Dermis microvascular lymphatic vessel endothelial cell (primary cell): ENCODE measurements at places on chromosomes 16 and 17. TPM values are rescaled to one million over a fixed set of nuclear protein-coding genes. Genes with fewer than 3 reads are reported as not detected.
A peak's percentile ranks its signal among the peaks of the same experiment; 100 is the strongest.

DNA sequence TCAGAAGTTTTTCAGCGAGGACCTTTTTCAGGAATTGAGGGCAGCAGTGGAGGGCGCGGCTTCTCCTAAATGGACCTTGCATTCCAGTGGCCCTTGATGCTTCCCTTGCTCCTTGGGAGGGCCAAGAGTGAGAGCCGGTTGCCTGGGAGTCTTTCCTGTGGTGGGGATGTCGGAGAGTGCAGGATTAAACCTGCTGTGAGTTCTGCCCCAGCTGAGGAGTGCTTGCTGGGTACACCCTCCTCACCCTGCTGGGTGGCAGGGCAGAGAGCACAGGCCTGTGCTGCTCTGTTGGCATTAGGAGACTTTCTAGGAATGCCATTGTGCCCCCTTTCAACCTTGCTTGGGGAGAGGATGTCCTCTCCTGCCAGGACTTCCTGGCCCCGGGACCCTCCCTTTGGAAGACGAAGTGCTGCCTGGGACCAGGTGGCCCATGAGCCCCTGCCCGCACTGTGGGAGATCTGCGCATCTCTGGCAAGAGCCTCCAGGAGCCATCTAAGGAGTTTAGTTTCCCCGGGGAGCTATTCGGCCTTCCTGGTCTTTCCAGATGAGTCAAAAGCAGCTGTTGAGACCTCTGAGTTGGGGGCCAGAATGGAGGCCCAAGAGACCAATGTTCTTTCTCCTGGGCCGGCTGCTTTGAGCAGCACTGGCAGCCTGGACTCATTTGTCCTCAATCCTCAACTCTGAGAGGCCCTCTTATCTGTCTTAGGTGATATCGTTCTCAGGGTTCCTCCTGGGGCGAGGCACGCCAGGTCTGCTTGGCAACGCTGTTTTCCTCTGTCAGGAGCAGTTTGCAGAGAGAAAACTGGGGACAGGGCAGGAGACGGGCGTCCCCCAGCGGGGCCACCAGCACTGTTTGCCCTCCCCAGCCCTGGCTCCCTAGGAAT is 5.6 kb downstream of the LLGL2 start:
- DNase-seq: no peak

DNA sequence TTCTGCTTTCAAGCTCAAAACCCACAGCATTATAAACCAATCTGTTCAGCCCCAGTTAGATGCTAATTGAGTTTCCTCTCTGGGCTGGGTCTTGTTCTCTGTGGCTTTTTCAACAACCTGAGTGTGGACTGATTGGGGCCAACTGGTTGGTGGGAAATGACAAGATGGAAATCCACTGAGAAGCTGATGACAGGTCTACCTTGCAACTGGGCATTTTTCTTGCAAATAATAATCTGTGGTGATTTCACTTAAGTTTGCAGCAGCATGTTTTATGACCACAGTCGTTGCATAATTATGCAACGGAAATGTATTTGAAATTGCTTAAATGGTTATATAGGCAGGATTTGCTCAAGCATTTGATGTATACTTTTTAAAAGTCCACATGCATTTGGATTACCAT is 69.9 kb downstream of the AKAP1 start:
- no peak for DNase-seq

GRCh38 chr16:86205521-86206245 is 304.6 kb upstream of the FOXF1 start:
- no peak for DNase-seq

The FBXW10 gene
- under 0.01 TPM in 1 of 2 replicates, not detected in the other for total RNA-seq

DNA sequence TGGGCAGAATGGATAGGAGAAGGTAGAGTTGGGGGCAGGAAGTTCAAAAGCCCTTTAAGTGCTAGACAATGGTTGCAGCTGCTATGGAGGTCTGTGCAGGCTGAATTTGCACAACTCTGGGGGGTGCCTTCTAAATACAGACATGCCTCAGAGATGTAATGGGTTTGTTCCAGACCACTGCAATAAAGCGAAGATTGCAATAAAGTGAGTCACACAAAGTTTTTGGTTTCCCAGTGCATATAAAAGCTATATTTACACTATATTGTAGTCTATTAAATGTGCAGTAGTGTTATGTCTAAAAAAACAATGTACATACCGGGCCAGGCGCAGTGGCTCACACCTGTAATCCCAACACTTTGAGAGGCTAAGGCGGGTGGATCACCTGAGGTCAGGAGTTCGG is 60.5 kb upstream of the MYOCD start:
- no peak for DNase-seq

The CEP131 gene
- total RNA-seq: 6.2 and 8.1 TPM in 2 replicates

The ZNF668 gene
- total RNA-seq: 5.4 and 7.6 TPM in 2 replicates

The TPPP3 gene
- total RNA-seq: under 0.01 TPM in 2 replicates

DNA sequence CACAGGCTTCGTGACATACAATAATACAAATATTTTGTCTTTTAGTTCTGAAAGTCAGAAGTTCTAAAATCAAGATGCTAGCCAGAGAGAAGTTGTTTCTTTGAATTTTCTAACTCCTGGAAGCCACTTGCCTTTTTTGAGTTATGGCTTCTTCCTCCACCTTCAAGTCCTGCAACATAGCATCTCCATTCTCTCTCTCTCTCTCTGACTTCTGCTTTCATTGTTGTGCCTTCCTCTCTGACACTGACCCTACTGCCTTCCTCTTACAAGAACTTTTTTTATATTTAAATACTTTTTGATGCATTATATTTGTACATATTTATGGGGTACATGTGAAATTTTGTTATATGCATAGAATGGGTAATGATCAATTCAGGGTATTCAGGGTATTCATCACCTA is 205.9 kb downstream of the MAP2K6 start:
- DNase-seq: no peak

The CENPV gene
- total RNA-seq: 8.9 and 16.9 TPM in 2 replicates

- no peak for DNase-seq
Measured at GRCh38 chr16:65123396-65124211, 1.7 kb upstream of the CDH11 start.

DNA sequence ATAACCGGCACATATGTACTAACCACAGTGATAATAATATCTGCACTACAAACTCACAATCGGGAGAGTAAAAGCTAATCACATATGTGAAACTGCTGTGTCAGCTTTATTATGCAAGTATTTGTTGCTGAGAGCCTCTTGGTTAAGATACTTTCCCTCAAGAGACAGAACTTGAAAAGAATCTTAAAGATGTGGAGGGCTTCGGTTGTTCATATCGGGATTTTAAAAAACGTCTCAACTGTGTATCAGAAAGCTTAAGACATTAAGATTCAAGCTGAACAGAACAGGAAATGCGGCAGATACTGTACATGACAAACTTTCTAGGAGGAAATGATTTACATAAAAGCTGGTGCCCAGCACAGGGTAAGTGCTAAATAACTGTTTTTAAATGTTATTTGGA is 27.5 kb upstream of the HLF start:
- no peak for DNase-seq

The KCNJ2 gene
- 1.3 and 1.7 TPM in 2 replicates for total RNA-seq

The KRT34 gene
- under 0.01 TPM in 1 of 2 replicates, not detected in the other for total RNA-seq

The ZSCAN10 gene
- not detected in 2 replicates for total RNA-seq

DNA sequence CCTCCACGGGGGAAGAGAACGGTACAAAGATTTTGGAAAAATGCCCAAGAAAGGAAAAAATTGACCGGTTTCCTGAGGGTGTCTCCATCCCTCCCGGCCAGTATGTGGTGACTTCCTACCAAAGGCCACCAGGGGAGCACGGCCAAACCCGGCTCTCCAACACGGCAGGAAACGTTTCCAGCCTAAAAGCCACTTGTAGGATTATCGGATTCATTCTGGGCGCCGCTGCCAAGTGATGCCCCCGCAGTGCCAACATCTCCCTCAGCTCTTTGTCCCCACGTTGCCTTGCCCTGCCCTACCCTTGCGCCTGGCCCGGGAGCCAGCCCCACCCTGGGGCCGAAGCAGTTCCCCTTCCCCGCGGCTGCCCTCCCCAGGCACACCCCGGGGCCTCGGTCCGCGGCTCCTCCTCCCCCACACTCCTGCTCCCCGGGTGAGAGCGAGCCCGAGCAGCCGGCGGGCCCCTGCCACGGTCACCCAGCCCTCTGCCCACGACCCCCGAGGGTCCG is 688 bp downstream of the CRK start:
- no peak for DNase-seq

- no peak for DNase-seq
Measured at GRCh38 chr16:9545522-9546437, 454.3 kb downstream of the HAPSTR1 start.

- DNase-seq: no peak
Measured at GRCh38 chr17:3033248-3033640, 30.2 kb downstream of the OR1D5 start.

DNA sequence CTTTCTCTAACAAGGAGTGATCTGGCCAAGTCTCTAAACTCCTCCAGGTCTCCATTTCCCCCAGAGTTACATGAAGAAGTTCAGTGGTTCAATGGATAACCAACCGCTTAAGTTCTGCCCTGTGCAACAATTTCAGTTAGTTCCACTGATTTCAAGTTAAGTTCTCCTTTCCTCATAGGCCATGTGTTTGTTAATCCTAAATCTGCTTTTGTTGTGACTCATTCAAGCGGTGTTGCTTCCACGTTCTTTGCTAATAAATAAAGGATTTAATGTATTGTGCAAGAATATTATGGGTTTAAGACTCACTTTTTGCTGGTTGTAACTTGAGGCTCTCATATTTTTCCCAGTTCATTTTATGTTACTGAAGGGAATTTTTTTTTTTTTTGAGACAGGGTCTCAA is 36.3 kb downstream of the GNA13 start:
- no peak for DNase-seq

The HEATR9 gene
- total RNA-seq: not detected in 2 replicates

DNA sequence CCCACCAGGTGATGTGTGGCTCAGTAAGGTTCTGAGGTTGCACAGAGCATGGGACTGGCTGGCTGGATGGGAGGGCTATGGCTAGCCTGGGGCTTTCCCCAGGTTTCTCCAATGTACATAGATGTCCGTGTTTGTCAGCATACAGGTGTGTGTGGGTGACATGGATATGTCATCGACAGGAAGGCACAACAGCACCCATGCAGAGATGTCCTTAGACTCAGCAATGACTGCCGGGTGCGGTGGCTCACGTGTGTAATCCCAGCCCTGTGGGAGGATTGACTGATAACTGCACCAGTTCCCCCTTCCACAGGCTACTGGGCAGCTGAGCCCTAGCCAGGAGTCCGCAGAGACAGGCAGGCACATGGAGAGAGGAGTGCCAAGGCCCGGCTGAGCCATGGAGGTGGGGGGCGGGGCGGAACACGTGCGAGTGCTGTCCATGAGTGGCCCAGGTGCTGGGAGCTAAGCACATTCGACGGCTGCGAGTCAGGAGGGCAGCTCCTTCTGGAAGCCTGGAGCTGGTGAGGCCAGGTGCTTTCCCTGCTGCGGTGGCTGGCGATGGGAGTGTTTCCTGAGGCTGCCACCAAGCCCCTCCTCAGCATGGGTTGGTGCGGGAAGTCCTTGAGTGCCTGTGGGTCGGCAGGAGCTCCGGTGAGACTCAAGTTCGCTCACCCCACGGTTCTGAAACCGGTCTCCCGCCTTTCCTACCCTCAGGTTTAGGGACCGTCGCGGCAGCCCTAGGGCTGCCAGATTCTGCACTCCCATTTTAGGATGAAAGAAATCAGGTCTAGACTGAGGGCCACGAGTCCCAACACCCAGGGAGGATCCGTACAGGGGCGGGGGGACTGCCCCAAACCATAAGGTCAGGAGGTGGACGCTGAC is 858 bp upstream of the ASPSCR1 start:
- no peak for DNase-seq

The NME2 gene
- total RNA-seq: 526 and 711 TPM in 2 replicates

The HASPIN gene
- 3.5 and 5.5 TPM in 2 replicates for total RNA-seq

- DNase-seq: no peak
Measured at GRCh38 chr16:50940275-50940854, 198.5 kb downstream of the CYLD start.

DNA sequence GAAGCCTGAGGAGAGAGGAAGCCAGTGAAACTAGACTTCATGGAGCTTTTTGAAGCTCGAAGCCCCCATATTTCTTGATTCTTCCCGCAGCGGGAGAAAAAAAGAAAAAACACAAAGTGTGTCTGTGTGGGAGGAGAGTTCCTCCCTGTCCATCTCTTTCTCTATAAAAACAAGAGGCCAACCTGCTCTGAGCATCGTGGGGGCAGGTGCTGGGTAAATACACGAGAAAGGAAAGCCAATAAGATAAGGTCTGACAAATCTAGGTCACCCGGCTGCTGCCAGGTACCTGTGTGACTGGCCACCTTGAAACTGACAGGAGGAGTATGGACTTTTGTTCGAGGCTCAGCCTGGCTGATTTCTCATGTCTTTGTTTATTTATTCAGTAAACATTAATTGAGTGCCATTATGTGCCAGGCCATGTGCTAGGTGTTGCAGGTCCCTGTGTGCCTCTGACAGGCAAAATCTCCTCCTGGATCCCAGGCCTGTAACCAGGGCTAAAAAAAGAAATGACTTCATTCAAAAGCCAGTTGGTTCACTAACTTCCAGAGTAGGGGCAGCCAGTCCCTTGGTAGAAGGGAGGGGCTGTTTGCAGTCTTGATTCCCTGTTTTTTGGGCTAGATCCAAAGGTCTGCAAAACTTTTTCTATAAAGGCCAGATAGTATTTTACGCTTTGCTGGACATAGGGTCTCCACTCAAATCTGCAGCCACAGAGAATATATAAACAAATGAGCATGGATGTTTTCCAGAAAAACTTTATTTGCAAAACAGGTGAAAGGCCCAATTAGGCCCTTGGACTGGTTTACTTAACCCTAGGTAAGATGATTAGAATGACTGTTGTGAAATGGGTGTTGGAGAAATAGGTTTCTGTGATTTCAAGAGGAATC is 35.6 kb downstream of the YPEL2 start:
- no peak for DNase-seq

The TMEM186 gene
- total RNA-seq: 4.4 and 4.8 TPM in 2 replicates

The DRG2 gene
- total RNA-seq: 27.6 and 34.4 TPM in 2 replicates

- peak; percentile 55 for DNase-seq
Measured at GRCh38 chr16:68216240-68216639, 19.7 kb downstream of the ESRP2 start.

The ENPP7 gene
- total RNA-seq: not detected in 2 replicates

The HOXB6 gene
- 3.3 and 3.9 TPM in 2 replicates for total RNA-seq

The MFAP4 gene
- total RNA-seq: not detected in 2 replicates

- peak; percentile 10 for DNase-seq
Measured at GRCh38 chr17:7486181-7486580, 2.0 kb downstream of the POLR2A start.

The SPATA32 gene
- total RNA-seq: not detected in 2 replicates

GRCh38 chr16:79267146-79267545 is 333.4 kb downstream of the MAF start:
- no peak for DNase-seq

The HAS3 gene
- 1.0 and 7.6 TPM in 2 replicates for total RNA-seq

- DNase-seq: no peak
Measured at GRCh38 chr16:14057878-14058382, 13.2 kb upstream of the MRTFB start.

- DNase-seq: no peak
Measured at GRCh38 chr17:8563981-8564602, 66.4 kb downstream of the MYH10 start.

- DNase-seq: no peak
Measured at GRCh38 chr16:5206331-5206990, 108.9 kb upstream of the EEF2KMT start.

The CDYL2 gene
- 19.8 and 30.8 TPM in 2 replicates for total RNA-seq
